Smooth muscle cell of the brain vasculature (primary cell): ENCODE measurements at places on chromosomes 1 and 21.

DNA sequence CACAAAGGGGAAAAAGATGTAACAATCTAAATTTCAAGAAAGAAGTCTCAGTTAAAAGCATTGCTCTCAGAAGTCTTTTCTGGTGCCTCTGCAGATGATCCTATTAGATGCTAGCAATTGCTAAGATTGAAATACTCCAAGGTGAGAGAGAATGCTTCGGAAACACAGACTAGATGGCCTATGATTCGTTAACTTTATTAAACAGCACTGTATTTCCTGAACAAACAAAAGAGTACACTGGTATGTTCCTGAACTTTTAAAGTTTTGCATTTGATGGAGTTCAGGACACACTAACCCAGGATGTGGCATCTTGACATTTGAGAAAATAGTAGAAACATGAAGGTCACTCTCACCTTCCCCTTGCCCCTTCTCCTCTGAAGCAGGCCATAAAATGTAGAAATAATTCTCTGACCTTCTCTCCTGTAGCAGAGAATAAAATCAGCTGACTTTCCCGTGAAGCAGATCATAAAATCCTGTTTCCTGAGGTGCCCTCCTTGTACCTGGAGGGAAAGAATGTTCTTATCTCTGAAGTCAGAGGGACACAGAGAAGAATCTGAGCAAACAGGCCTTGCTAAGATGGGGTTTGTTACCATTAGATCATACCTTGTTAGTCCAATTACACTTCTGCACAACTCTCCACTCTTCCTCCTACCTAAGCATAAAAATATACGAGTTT lies 142.9 kb upstream of the USP25 start:
- no peak for DNase-seq

GRCh38 chr1:3904006-3904842 lies 4.2 kb upstream of the C1orf174 start:
- no peak for DNase-seq

DNA sequence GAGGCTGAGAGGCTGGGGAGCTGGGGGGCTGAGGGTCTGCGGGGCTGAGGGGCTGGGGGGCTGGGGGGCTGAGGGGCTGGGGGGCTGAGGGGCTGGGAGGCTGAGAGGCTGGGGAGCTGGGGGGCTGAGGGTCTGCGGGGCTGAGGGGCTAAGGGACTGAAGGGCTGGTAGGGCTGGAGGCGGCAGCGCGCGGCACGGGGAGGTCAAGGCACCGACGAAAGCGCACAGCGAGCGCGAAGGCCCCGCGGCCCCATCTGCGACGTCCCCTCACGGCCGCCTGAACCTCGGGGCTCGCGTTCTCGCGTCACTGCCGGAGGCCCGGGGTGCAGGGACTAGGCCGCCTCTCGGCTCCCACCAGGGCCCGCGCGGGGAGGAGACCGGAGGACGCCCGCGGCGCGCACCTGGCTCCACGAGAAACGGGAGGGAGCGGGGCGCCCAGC lies 356 bp downstream of the INTS11 start:
- DNase-seq, result no peak

GRCh38 chr1:10629816-10630571 lies 155.2 kb downstream of the PEX14 start:
- no peak for DNase-seq

- no peak for DNase-seq
These were observed 183.6 kb downstream of the APP start for GRCh38 chr21:25986928-25987327.

GRCh38 chr1:40257313-40257687 lies 736 bp upstream of the ZMPSTE24 start:
- peak; percentile 21 for DNase-seq

DNA sequence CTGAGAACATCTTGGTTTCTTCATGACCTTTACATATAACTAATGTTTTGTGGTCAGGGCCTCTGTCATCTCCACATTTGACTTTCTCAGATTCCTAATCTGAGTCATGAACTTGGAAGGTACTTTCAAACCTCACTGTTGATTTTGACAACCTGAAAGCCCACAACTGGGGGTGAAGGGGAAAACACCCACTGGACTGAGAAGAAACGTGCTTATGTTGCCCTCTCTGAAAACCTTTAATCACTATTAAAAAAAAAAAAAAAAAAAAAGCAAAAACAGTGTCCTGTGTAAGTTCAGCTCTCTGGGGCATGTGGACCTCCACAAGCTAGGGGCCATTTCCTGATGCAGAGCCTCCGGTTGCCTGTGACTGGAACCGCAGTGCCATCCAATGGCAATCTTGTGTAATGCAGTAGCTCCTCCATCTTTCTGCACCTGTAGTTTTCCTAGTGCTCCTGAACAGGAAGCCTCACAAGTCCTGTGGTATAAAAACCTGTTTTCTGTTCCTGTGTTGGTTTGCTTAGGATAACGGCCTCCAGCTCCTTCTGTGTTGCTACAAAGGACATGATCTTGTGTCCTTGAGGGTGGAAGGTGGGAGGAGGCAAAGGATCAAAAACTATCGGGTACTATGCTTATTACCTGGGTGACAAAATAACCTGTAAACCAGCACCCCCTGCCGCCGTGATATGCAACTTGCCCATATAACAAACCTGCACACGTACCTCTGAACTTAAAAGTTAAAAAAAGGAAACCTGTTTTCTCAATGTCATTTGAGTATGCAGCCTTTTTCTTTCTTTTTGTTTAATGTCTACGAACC lies 124.5 kb downstream of the ZNF648 start:
- DNase-seq, result no peak

- no peak for DNase-seq
These were observed 83.9 kb downstream of the TRABD2B start for GRCh38 chr1:47913225-47913823.

DNA sequence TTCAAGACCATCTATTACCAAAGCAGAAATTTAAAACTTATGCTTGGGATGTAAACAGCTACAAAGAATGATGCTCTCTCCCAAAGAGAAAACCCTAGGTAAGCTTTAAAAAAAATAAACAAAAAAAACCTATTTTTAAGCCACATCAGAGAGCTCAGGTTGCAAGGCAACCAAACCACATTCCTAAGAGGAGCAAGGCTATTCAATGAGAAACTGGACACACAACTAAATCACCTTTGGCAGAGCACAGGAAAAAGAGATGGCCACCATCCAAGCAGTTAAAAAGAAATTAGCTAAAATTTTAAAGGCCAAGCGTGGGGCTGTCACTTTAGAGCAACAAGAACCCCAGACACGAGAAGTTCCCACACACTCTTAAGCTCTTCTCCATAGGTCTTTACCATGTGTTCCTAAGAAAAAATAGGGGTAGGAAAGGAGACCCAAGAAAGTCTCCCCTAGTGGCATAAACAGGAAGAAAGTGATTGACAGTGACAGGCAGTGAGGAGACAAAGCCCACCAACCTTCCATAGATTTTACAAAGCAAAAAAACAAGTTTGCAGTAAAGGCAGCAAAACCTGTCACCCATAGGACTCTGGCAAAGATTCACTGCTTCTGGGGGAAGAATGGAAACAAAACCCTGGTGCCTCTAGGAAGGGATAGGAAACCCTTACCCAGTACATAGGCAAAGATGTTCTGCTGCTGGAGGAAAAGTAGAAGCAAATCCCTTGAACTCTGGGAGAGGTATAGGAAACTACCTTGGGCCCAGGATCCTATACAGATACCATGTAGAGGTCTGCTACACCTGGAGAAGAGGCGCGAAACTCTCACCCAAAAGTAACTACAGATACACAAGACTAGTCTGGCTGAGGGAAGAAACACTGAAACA lies 68.5 kb downstream of the FOXJ3 start:
- DNase-seq, result no peak

GRCh38 chr1:176552217-176552991 lies 89.4 kb downstream of the PAPPA2 start:
- no peak for DNase-seq

- no peak for DNase-seq
These were observed 838 bp upstream of the IBA57 start for GRCh38 chr1:228164561-228165371.

- no peak for DNase-seq
These were observed 10.2 kb upstream of the RUNX3 start for GRCh38 chr1:24940231-24940630.

GRCh38 chr1:20112279-20113000 lies 6.9 kb downstream of the PLA2G2D start:
- no peak for DNase-seq

DNA sequence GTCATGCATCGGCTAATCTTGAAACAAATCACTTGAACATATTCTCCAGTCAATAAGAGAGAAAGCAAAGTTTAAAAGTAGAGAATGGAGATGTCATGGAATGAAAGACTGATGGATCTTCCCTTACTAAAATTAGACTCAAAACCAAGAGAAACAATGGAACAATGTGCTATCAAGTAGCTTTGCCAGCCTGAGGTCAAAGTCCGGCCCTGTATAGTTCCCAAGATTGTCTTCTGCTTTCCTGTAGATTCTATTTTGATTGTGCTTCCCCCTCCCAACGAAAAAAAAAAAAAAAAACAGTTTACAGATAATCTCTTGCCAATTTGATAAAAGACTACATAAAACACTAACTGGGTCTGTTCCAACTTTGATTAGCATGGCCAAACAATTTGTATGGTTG lies 40.8 kb upstream of the KIRREL1 start:
- DNase-seq, result no peak

- DNase-seq, result no peak
These were observed 197.7 kb upstream of the EDN2 start for GRCh38 chr1:41682149-41682548.

- peak; percentile 17 for DNase-seq
These were observed 344.6 kb downstream of the RYR2 start for GRCh38 chr1:237386362-237387143.

- DNase-seq, result no peak
These were observed 752 bp downstream of the RGS18 start for GRCh38 chr1:192159014-192159413.

GRCh38 chr1:31871703-31872102 lies 55.9 kb upstream of the SPOCD1 start:
- DNase-seq, result no peak

- DNase-seq, result no peak
These were observed 88.4 kb downstream of the PROX1 start for GRCh38 chr1:214075999-214076707.

DNA sequence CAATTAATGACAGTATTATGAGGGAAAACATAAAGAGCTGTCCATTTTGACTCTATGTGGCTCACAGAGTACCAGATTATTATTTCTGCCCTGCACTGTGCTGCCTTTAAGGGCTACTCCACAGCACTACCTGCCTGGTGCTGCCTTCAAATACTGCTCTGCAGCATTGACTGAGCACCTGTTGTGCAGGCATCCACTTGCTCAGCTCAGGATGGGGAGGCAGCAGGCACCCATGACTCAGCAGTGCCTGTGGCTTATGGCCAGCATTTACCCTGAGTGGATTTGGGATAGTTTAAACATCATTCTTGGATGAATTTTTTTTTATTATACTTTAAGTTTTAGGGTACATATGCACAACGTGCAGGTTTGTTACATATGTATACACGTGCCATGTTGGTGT lies 953 bp upstream of the KPRP start:
- DNase-seq, result no peak

GRCh38 chr1:25148673-25149300 lies 83.5 kb downstream of the SYF2 start:
- no peak for DNase-seq

GRCh38 chr1:230536641-230537155 lies 105.6 kb upstream of the COG2 start:
- DNase-seq, result no peak
